ENCODE measurements at places on chromosomes 6 and 20.

DNA sequence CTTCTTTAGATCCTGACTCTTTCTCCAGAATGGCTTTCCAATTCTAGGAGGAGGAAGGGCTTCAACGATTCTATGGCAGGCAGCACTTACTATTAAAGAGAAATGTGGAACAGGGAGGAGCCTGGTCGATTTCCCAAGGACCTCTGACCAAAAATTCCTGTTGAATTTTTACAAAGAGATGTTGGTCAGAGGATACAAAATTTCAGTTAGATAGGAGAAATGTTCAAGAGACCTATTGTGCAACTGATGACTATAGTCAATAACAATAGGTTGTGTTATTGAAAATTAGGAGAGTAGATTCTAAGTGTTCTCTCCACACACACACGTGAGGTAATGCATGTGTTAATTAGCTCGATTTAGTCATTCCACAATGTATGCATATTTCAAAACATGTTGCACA, 130.1 kb upstream of the TNFAIP3 start:
- no peak for DNase-seq

- DNase-seq, result no peak
These were observed 25.1 kb upstream of the SLC17A3 start for GRCh38 chr6:25899123-25899522.

GRCh38 chr6:111478749-111479148, 4.3 kb downstream of the REV3L start:
- no peak for DNase-seq

DNA sequence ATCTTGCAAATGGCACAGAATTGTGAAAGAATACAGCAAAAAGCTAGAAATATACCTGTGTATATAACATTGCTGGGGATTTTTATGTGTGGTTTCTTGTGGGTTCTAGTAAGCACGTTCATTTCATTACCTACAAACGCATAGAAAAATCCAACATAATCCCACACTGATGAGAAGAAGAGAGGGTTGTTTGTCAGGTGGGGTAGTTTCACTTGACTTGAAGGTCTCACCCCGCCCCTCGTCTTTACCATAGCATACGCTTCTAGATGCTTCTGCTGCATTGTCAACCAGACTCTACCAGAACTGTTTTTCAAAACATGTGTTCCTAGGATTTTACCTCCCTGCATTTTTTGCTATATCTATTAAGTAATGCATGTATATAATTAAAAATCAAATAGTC, 284.1 kb upstream of the TAB2 start:
- DNase-seq, result no peak

GRCh38 chr6:10407018-10407673, 7.7 kb downstream of the TFAP2A start:
- DNase-seq, result no peak

DNA sequence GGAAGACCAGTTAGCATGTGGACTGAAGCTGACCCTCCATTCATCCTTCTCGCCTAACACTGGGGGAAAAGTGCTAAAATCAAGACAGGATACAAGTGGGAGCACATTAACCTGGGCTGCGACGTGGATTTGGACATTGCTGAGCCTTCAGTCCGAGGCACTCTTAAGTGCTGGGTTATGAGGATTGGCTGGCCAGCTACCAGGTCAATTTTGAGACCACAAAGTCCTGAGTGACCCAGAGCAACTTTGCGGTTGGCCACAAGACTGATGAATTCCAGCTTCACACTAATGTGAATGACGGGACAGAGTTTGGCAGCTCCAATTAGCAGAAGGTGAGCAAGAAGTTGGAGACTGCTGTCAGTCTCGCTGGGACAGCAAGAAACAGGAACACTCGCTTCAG, 20.7 kb downstream of the FUCA2 start:
- DNase-seq, result no peak

All from effector memory CD4-positive, alpha-beta T cell (primary cell).